Activated CD8-positive, alpha-beta memory T cell treated with anti-CD3 and anti-CD28 coated beads, Interleukin-2, amount 10 ng/mL, durations not matched to agents 7 days and 5 days (primary cell): ENCODE measurements at places on chromosomes 13 and 19. TPM values are rescaled to one million over a fixed set of nuclear protein-coding genes. Genes with fewer than 3 reads are reported as not detected.

- DNase-seq, result no peak
Measured at GRCh38 chr19:31515931-31516330, 166.7 kb upstream of the TSHZ3 start.

Gene SIGLEC7
- not detected for total RNA-seq

DNA sequence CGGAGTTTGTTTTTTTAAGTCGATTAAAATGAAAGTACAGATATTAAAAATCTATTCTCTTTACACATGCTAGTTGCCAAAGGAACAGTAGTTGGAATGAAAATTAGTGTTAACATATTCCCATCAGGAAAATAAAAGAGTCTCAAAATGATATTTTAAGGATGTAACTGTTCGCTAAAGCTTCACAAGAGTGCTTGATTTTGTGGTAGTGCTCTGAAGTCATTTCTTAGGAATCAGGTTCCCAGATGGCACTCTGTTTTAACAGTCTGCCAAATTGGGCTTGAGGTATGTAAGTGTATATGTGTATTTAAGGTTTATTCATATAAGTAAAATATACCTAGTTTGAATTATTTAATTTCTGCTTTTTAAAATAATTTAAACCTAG lies 128.8 kb downstream of the LMO7 start:
- DNase-seq, result no peak

- no peak for DNase-seq
Measured at GRCh38 chr19:3323026-3323425, 43.4 kb upstream of the NFIC start.

- no peak for DNase-seq
Measured at GRCh38 chr13:64332048-64332447, 2898.1 kb downstream of the PCDH9 start.
